T-cell (primary cell): ENCODE measurements at places on chromosomes 13 and 19. TPM values are rescaled to one million over a fixed set of nuclear protein-coding genes. Genes with fewer than 3 reads are reported as not detected.

The ZNF582 gene
- total RNA-seq = 1.6 TPM

The ZNF98 gene
- not detected for total RNA-seq

GRCh38 chr13:40509876-40510275 lies 156.6 kb downstream of the FOXO1 start:
- DNase-seq = no peak
- H3K4me1 ChIP-seq = peaks cover 25% of the 10 kb centered on the region
- no peak overlapping the region for H3K27ac ChIP-seq

DNA sequence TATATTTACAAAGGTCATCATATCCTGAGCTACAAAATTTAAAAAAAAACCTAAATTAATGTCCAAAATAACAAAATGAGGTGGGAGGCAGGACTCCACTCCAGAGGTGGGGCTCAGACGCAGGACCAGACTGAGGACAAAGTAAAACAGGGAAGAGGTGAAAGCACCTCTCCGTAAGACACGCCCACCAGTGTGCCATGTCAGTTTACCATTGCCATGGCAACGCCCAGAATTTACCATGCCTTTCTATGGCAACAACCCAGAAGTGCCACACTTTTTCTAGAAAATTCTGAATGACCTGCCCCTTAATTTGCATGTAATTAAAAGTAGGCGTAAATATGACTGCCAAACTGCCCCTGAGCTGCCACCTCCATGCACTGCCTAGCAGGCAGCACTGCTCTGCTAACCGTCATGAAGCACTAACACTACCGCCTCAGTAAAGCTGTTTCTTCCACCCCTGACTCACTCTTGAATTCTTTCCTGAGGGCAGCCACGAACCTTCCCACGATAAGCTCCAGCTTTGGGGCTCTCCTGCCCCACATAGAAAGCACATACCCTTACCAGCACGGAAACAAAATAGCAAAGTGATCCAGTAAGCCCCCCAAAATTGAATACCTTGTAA lies 22.3 kb upstream of the PDCD5 start:
- DNase-seq = no peak
- H3K4me3 ChIP-seq = no peak overlapping the region
- no peaks in the 10 kb centered on the region for H3K36me3 ChIP-seq
- H3K4me1 ChIP-seq = no peaks in the 10 kb centered on the region
- H3K27me3 ChIP-seq = peaks cover 4% of the 10 kb centered on the region

- DNase-seq = no peak
- H3K36me3 ChIP-seq = peaks cover 7% of the 10 kb centered on the region
- no peaks in the 10 kb centered on the region for H3K4me1 ChIP-seq
- no peak overlapping the region for H3K4me3 ChIP-seq
Measured at GRCh38 chr19:33388231-33388724, 14.8 kb downstream of the CEBPG start.

The CAPS gene
- total RNA-seq = 48.3 TPM

GRCh38 chr13:42334329-42334706 lies 62.4 kb downstream of the AKAP11 start:
- H3K27me3 ChIP-seq = no peaks in the 10 kb centered on the region
- H3K27ac ChIP-seq = no peak overlapping the region
- no peak for DNase-seq
- no peak overlapping the region for H3K4me3 ChIP-seq
- peaks cover 2% of the 10 kb centered on the region for H3K4me1 ChIP-seq
- H3K36me3 ChIP-seq = no peaks in the 10 kb centered on the region

DNA sequence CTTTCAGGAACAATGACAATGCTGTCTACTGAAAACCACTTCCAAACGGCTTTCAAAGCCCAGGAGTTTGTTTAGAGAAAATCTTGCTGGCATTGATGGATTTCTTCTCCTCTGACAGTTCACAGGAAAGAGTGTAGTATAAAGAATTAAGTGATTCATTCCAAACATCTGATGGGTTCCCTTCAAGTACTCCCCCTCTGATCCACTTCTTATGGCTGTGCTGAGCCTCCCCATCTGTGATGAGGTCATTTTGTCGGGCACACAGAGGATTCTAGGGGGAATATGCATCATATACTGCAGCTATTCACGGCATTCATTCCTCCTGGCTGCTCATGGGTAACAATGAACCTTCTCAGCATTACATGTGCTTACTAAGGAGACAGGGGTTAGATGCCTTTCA lies 107.9 kb downstream of the RGCC start:
- no peak overlapping the region for H3K27ac ChIP-seq
- no peaks in the 10 kb centered on the region for H3K27me3 ChIP-seq
- DNase-seq = no peak
- no peak overlapping the region for H3K4me3 ChIP-seq

DNA sequence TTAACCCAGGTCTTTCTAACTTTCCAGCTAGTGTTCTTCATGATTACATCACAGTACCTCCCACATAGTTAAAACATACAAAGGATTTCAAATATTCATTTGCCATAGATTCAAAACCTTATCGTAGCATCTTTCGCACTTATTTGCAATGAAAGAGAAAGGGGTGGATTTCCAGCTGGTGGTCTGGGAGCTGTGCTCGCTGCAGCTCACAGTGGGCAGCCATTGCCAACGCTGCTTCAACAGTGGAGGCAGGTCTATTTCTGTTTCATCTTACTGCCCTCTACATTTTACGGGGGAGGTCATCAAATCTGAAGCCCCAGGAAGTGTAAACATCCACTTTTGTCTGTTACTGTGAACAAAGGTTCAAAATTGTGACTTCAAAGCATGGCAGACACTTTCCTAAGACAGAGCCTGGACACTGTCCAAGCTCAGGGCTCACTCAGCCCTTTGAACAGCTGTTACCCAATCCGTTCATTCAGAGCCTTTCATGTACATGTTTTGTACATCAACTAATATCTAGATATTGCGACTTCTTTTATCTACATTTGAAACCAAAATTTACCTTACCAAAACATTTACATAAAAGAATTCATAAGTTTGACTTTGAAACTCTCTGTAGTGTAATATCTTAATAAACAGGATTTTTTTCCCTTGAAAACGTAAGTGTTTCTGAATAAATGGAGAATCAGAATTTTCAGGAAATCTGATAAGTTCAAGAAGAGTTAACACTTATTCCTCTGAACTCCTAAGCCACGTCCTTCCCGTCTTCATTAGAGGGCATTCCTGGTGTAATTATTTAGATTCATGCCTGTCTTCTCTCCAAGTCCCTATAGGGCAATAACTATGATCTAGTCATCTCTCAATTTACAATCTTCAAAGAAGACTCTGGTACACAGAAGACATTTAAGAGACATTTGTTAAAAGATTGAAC lies 25.1 kb downstream of the STARD13 start:
- no peak for DNase-seq
- H3K4me3 ChIP-seq = no peak overlapping the region
- no peak overlapping the region for H3K27ac ChIP-seq
- no peaks in the 10 kb centered on the region for H3K4me1 ChIP-seq
- H3K36me3 ChIP-seq = no peaks in the 10 kb centered on the region

- H3K4me3 ChIP-seq = no peak overlapping the region
- no peak for DNase-seq
- no peaks in the 10 kb centered on the region for H3K4me1 ChIP-seq
- no peaks in the 10 kb centered on the region for H3K36me3 ChIP-seq
Measured at GRCh38 chr13:34207334-34207733, 389.4 kb downstream of the RFC3 start.

The P2RY11 gene
- total RNA-seq = 61.7 TPM

GRCh38 chr19:44525721-44526430 lies 3.6 kb downstream of the CEACAM20 start:
- DNase-seq = no peak
- no peaks in the 10 kb centered on the region for H3K36me3 ChIP-seq
- no peak overlapping the region for H3K27ac ChIP-seq
- no peaks in the 10 kb centered on the region for H3K4me1 ChIP-seq
- peaks cover 27% of the 10 kb centered on the region for H3K27me3 ChIP-seq

GRCh38 chr19:4728871-4729270 lies 5.2 kb upstream of the DPP9 start:
- no peak overlapping the region for H3K27ac ChIP-seq
- no peaks in the 10 kb centered on the region for H3K36me3 ChIP-seq
- peaks cover 20% of the 10 kb centered on the region for H3K4me1 ChIP-seq
- no peak for DNase-seq

GRCh38 chr13:79779761-79780160 lies 298.8 kb downstream of the NDFIP2 start:
- DNase-seq = no peak
- no peaks in the 10 kb centered on the region for H3K36me3 ChIP-seq
- H3K4me1 ChIP-seq = no peaks in the 10 kb centered on the region

GRCh38 chr13:75324413-75324940 lies 157.5 kb downstream of the TBC1D4 start:
- H3K36me3 ChIP-seq = no peaks in the 10 kb centered on the region
- H3K4me1 ChIP-seq = peaks cover 40% of the 10 kb centered on the region
- H3K27ac ChIP-seq = peak overlapping the region; percentile 86
- DNase-seq = no peak

The ZIC2 gene
- 0.85 TPM for total RNA-seq

The COL4A1 gene
- total RNA-seq = not detected

- H3K4me1 ChIP-seq = peaks cover 11% of the 10 kb centered on the region
- no peaks in the 10 kb centered on the region for H3K36me3 ChIP-seq
- DNase-seq = peak; percentile 72
- H3K27ac ChIP-seq = peak overlapping the region; percentile 95
- peak overlapping the region; percentile 80 for H3K4me3 ChIP-seq
Measured at GRCh38 chr13:32426990-32427851, 709 bp downstream of the N4BP2L1 start.

DNA sequence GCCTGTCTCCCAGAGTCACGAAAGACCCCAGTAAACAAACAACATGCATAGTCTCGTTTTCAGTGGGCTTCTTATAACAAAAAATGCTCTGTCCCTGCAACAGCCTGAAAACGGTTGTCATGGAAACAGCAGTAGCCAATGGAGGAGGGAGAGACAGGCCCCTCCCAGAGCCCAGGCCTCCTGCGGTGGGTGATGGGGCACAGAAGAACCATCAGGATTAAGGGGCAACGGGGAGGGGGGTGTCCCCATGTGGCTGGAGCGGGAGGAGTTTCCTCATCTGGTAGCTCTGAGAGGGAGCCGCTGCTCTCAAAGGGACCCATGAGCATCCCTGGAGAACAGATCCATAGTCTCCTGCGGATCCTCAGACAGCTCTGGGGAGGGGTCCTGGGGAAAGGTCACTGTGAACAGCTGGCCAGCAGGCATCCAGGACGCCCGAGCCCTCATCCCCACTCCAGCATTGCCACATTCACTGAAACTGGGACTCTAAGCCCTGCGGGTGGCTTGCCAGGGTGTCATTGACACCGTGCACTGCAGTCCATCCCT lies 37.5 kb upstream of the PNMA8B start:
- no peak for DNase-seq
- H3K27me3 ChIP-seq = no peaks in the 10 kb centered on the region
- no peak overlapping the region for H3K27ac ChIP-seq
- no peak overlapping the region for H3K4me3 ChIP-seq
- H3K36me3 ChIP-seq = no peaks in the 10 kb centered on the region

DNA sequence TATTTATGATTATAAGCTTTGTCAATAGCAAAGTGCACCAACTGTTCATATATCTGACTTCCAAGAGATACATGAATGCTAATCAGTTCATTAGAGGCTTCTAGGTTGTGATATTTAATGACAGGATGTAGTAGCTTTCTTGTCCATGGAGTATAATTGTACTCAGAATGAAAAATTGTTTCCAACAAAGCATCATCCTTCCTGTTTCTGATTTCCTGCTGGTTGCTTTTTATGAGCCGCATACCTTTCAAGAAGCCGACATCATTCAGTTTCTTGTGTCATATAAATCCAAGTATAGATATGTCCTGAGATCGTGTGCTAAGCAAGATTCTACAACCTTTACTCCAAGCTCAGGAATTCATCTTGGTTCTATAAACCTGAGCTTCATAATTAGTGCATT lies 326.6 kb downstream of the DIAPH3 start:
- no peak overlapping the region for H3K27ac ChIP-seq
- DNase-seq = no peak
- H3K4me1 ChIP-seq = no peaks in the 10 kb centered on the region
- H3K36me3 ChIP-seq = no peaks in the 10 kb centered on the region
- H3K27me3 ChIP-seq = no peaks in the 10 kb centered on the region
- H3K4me3 ChIP-seq = no peak overlapping the region

The PSG7 gene
- total RNA-seq = not detected

- H3K4me1 ChIP-seq = peaks cover 10% of the 10 kb centered on the region
- peaks cover 14% of the 10 kb centered on the region for H3K36me3 ChIP-seq
- DNase-seq = no peak
- H3K27ac ChIP-seq = no peak overlapping the region
Measured at GRCh38 chr19:40084948-40085347, 5.8 kb downstream of the ZNF780A start.

DNA sequence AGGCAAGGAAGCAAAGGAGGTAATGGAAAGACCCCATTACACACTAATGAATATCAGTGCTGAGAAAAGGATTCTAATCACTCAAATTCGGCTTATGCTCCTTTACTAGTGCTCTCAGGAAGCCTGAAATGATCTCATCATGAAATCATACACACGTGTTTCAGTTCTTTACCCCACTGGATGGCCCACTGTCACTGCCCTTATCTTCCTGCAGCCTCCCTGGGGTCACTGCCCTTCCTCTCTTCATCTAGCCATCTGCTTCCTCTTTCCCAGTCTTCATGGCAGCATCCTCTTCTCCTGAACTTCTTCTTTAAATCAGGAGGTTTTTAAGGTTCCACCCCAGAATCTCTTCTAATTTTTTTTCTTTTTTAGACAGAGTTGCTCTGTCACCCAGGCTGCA lies 27.9 kb upstream of the EEF1AKMT1 start:
- H3K27me3 ChIP-seq = no peaks in the 10 kb centered on the region
- H3K27ac ChIP-seq = no peak overlapping the region
- no peak for DNase-seq
- H3K36me3 ChIP-seq = peaks cover 26% of the 10 kb centered on the region
- peaks cover 2% of the 10 kb centered on the region for H3K4me1 ChIP-seq

The PINLYP gene
- 0.60 TPM for total RNA-seq

DNA sequence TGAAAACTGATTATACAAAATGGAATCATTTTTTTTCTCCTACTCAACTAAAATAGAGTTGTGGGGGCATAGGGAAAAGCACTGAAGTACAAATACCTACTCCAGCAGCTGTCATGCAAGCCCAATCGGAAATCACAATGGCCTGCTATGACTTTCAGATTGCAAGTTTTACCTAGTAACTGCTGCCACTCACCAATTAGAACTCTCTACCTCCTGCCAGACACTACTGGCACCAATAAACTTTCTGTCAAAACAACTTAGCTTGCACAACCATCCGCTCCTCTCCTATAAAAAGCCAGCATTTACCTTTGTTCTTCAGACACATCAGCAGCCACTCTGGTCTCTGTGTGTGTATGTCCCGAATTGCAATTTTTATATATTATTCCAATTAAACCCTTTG lies 9.3 kb upstream of the TRPC4 start:
- no peak overlapping the region for H3K27ac ChIP-seq
- no peaks in the 10 kb centered on the region for H3K27me3 ChIP-seq
- H3K4me3 ChIP-seq = no peak overlapping the region
- no peaks in the 10 kb centered on the region for H3K4me1 ChIP-seq
- no peak for DNase-seq
- H3K36me3 ChIP-seq = no peaks in the 10 kb centered on the region

DNA sequence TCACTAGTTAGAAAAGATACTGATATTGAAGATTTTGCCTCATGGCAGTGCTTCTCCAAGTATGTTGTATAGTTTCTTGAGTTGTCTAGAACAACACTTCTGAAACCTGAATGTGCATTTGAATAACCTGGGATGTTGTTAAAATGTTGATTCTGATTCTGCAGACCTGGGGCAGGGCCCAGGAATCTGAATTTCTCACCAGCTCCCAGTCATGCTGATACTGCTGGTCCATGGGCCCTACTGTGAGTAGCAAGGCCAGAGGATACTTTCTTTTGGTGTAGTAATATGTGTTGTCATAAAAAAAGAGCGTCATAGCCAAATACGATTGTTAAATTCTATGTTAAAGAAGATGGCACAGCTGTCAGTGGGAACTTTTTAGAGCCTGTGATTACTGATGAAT lies 41.6 kb upstream of the C1QTNF9 start:
- peaks cover 8% of the 10 kb centered on the region for H3K36me3 ChIP-seq
- H3K27ac ChIP-seq = peak overlapping the region; percentile 88
- peak overlapping the region; percentile 39 for H3K4me3 ChIP-seq
- no peaks in the 10 kb centered on the region for H3K27me3 ChIP-seq

The CYP4F8 gene
- total RNA-seq = not detected

The DPF1 gene
- not detected for total RNA-seq

The ZNF417 gene
- 39.7 TPM for total RNA-seq
